ENCODE measurements at places on chromosomes 12 and 14.

GRCh38 chr14:72256055-72256454 lies 323.8 kb downstream of the RGS6 start:
- DNase-seq: peak; percentile 11

DNA sequence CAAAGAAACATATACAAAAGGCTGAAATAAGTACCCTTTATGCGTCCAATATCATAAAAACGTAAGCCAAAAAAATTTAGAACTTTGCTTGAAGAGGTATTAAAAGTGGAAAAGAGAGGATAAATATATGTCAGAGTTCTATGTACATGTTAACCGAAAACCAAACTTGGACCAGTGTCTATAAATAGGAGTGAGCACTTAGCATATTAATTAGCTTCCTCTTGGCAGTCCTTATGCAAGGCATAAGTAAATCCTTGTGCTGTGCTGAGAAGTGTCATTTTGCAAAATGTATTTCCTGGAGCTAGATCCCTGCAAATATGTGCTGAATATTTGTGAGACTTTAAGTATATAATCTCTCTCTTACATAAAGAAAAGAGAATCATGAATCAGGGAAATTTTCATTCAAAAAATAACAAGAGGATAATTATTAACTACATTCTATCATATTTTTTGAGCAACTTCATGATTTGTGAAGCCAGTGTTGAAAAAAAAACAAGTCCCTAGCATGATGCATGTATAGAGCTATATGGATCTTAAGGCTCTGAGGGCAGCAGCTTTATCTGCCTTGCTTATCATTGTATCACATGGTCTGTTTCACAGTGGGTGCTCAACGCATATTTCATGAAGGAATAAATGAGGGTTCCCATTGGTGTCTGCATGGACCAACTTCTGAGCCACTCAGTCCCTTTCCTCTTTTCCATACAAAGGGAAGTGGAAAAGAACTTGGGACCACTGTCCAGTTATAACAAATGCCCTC lies 326.1 kb downstream of the PDZRN4 start:
- no peak for DNase-seq

DNA sequence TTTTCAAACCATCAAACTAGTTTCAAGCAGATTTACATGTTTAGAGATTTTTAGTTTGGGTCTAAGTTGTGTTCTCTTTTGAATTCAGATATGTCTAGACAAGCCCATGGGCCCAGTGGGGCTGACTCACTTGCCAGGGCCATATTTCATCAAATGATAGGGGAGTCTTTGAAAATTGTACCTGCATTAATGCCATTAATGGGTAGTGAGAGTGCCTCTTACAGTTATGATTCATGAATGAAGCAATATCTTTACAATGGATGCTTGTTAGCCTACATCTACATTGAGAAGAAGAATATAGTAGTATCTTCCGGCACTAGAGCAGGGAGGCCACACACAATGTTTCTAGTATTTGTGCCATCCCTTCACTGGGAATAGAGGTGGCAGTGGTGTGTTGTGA lies 174.2 kb upstream of the E2F7 start:
- no peak for DNase-seq

GRCh38 chr14:83713732-83714131 lies 1816.2 kb upstream of the FLRT2 start:
- DNase-seq: no peak

DNA sequence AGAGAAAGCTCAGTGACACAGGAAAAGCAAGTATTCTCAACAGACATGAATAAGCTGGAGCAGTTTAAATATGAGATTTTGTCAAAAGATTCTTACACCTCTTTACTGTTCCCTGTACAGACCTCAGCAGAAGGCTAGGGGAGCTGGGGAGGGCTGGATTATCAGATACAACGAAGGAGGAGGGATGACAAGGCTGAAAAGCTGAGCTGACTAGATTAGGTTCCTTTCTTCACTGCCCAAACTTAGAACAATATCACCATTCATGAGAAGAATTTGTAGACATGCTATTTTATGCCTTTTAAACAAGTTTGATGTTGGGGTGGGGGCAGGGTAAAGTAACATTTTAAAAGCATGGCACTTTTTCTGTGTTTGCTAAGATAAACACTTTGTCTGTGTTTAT lies 611.1 kb downstream of the AACS start:
- DNase-seq: no peak

GRCh38 chr14:74089251-74090020 lies 4.7 kb downstream of the LIN52 start:
- DNase-seq: no peak

- no peak for DNase-seq
These were observed 221.2 kb downstream of the NELL2 start for GRCh38 chr12:44654646-44655639.

DNA sequence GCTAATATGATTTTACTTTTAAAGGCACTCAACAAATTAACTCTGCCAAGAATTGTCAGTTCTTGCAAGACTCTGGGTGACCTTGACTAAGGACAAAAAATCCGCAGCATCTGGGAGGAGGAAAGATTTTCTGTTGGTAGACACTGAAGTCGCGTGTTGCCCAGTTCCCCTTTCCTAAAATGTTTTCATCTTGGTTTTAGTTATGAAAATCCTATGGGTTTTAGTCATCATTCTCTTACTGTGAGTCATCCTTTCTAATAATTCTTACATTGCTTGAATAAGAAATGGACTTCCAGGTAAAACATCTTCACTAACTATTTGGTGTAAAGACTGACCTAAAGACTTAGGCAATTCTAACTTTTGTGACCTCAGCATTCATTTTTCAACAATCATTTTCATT lies 9.1 kb downstream of the GSG1 start:
- DNase-seq: peak; percentile 62

- peak; percentile 3 for DNase-seq
These were observed 69.9 kb downstream of the PPM1H start for GRCh38 chr12:62865065-62865464.

- DNase-seq: no peak
These were observed 11.5 kb upstream of the LGMN start for GRCh38 chr14:92759679-92760523.

DNA sequence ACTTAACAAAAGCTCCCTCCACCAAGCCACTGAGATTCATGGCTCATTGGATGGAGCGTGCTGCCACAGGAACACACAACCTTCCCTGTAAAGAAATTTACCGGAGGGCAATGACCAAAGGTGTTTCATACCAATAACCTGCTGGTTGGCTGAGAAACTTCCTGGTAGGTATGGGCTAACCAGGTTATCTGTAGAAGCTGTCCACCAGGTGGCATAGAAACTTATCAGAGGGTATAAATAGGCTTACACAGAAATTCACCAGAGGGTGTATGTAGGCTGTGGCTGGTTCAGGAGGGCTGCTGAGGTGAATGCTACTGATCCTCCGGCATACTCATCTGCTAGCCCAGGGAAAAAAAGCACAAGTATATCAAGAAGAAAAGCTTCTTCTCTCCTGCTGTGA lies 27.1 kb upstream of the MTERF2 start:
- DNase-seq: no peak
